Renal cortex interstitium (tissue), 15 donors: ENCODE measurements at places on chromosomes 6 and 20.

DNA sequence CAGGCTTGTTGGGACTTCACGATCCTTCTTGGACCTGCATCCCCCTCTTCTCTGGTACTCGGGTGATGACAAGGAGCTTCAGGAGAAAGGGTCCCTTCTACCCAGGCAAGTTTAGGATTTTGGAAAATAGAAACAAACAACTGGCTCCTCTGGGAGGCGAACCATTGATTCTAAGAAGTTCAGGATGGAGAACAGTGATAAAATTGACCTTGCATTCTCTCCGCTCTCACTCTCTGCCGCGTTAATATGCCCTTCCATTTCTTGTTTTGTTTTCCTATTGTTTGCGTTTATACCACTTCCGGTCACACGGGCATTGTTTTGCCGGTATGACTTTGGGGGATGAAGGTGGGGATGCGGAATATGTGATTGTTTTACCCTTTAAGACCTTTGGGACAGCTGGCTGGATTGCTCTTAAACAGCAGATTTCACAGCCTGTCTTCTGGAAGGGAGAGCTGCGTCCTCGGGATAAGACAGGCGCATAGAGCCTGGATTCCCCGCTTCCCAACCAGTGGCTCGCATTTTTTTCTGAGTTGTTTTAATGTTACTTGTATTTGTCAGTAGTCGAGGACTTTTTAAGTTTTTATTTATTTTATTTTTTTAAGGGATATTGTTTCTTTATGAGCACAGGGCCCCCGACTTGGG lies 144.3 kb upstream of the ZNF184 start:
- DNase-seq = no peak

GRCh38 chr6:133704371-133704770 lies 184.5 kb upstream of the TCF21 start:
- no peak for DNase-seq

GRCh38 chr20:36461600-36462439 lies 79.5 kb upstream of the MYL9 start:
- no peak for DNase-seq

GRCh38 chr6:72861935-72862432 lies 240.1 kb downstream of the KCNQ5 start:
- DNase-seq = no peak
